ENCODE measurements at places on chromosomes 7 and 10. TPM values are rescaled to one million over a fixed set of nuclear protein-coding genes. Genes with fewer than 3 reads are reported as not detected.

- no peak for DNase-seq
Measured at GRCh38 chr10:93075369-93076221, 1.9 kb downstream of the CYP26A1 start.

DNA sequence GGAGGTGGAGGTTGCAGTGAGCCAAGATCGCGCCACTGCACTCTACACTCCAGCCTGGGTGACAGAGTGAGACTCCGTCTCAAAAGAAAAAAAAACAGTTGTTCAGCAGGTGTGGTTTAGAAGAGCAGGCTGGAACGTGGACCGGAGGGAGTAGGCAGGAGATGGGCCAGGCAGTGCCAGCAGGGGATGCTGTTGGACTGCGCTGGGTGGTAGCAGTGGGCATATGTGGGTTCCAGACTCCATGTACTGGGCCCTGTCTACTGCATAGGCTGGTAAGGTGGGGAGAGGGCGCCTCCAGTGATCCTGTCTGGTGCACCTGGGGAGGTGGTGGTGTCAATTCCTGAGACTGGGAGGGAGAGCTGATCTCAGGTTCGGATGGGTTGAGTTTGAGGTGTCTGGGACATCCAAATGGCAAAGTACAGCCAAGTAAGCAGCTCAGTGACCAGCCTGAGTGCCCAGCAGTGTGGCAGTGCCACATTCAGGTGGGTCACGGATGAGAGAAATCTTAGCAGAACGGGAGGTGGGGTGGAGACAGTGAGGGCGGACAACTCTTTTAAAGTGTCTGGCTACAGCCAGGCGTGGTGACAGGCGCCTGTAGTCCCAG, 25.9 kb downstream of the SFXN4 start:
- DNase-seq, result no peak

DNA sequence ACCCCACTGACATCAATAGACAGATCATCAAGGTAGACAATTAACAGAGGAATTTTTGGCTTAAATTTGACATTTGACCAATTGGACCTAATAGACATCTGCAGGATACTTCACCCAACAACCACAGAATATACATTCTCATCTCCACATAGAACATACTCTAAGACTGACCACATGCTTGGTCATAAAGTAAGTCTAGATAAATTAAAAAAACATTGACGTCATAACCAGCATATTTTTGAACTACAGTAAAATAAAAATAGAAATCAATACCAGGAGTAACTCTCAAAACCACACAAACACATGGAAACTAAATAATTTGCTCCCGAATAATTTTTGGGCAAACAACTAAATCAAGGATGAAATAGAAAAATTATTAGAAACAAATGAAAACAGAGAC, 205.7 kb downstream of the REEP3 start:
- no peak for DNase-seq

DNA sequence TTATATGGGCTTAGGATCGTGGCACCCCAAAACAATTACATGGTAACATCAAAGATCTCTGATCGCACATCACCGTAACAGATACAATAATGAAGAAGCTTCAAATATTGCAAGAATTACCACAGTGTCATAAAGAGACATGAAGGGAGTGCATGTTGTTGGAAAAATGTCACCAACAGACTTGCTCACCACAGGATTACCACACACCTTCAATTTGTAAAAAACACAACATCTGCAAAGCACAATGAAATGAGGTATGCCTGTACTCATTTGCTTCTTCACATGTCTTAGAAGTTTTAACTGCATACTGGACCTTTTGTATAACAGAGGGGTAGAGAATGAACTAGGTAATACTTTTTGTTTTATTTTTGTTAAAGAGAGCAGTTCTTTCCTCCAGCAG, 96.6 kb downstream of the TPST1 start:
- DNase-seq, result no peak

DNA sequence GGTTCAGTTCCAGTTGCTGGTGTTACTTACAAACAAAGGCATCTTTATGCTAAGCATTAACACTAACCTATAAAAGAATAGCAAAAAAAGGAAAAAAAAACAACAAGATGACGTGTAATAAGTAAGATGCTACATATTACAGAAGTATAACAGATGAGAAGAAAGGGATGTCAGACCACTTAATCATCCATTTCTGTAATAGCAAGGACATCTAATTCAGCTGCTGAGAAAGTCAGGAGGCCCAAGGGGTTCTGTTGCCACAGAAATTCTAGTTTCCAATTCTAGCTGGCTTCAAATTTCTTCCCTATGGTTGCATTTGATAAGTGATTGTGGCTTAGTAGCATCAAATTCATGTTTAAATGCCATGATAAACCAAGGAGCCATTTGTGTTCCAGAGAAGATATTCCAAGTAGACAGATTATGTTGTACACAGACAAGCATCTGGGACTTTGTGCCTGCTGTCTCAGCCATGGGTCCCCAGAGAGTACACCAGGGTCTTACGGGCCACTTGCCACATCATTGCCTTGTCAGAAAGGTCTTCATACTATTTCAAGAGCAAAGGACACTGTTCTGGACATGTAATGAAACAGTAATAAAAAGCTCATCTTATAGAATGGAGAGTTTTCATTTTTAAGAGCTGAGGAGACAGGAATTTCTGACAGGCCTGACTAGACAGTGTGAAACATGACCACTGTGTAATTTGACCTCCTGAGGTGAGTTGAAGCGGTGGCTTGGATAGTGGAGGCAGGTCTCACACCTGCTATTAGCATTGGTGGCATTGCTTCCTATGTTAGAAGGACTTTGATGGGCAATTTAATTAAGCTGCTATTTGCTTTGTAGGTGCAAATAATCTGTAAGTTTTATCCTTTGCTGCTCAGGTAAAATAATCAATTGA, 4.2 kb upstream of the ASB4 start:
- no peak for DNase-seq

DNA sequence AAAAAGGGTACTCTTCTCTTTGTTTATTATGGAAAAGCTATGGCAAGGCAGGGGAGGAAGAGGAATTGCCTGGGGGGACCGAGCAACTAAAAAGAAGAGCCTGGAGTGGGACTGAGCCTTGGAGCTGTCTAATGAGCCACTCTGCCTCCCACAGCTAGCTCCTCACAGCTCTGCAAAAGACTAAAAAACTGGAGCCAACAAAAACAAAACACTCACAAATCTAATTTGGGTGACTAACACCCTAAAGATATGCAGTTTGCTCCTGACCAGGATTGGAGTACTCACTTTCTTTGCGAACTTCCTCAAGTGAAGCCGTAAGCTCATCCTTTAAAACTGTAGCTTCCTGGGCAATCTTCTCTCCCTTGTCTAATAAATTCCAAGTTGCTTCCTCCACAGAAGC, 89.4 kb downstream of the CTNNA3 start:
- no peak for DNase-seq

GRCh38 chr10:34994565-34995142, 95.5 kb downstream of the CUL2 start:
- DNase-seq, result peak; percentile 69

DNA sequence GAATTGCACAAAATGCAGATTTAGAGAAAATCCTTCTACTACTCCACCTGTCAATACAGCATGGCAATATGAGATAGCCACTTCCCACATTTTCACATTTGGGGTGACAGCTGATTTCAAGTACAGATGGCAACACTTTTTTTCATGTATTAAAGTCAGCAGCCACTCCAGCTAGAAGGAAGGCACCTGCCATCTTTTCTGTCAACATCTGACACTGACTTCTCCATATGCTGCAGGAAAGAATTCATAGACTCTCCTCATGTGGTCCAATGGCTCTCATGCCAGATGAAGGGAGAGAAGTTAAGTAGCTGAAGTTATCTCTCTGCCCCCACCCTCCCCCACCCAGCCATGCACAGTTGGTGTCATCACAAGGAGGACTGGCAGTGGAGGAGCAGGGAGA, 912.0 kb downstream of the SORCS1 start:
- peak; percentile 17 for DNase-seq

- no peak for DNase-seq
Measured at GRCh38 chr7:74275401-74275881, 13.8 kb upstream of the CLIP2 start.

DNA sequence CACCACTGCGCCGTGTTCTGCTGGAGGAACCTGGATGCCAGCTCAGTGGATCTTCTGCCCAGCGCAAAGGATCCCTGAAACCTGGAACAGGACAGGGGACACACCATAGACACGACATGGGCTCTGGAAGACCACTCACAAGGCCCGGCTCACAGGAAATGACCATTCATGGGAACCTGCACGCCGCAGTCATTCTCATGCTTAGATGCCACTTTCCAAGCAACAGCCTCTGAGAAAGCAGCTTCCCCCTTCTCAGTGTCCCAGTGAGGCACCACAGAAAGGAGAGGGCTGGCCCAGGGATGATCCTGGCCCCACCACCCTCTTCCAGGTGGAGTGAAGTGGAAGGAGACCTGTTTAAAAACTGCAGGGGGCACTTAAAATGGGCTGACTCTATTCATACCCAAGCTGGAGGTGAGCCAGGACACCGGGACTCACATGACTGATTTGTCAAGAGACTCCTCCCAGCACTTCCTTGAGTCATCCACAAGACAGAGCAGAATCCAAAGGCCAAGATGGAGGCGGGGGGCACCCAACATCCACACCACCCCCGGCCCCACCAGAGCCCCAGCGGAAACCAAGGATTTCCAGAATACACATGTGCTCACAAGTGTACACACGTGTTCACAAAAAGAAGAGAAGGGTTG, 11.2 kb downstream of the CTBP2 start:
- DNase-seq, result peak; percentile 48

GRCh38 chr7:43618073-43618472, 35.2 kb downstream of the STK17A start:
- no peak for DNase-seq

DNA sequence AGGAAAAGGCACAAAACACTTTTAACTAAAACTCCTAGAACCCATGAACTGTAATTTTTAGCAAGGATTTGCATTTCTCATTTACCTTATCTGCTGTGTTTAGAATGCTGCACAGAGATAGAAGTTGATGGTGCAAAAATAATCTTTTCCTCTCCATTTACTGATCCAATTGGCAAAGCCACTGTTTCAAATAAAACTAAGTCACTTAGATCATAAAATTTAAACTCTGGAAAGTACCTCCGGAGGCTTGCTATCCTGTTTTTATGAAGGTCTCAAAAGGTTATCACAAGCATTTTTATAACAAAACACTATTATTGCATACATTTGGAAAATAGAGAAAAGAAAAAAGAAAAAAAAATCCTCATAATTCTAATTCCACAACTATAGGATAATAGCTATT, 7.6 kb downstream of the CPA2 start:
- peak; percentile 62 for DNase-seq

DNA sequence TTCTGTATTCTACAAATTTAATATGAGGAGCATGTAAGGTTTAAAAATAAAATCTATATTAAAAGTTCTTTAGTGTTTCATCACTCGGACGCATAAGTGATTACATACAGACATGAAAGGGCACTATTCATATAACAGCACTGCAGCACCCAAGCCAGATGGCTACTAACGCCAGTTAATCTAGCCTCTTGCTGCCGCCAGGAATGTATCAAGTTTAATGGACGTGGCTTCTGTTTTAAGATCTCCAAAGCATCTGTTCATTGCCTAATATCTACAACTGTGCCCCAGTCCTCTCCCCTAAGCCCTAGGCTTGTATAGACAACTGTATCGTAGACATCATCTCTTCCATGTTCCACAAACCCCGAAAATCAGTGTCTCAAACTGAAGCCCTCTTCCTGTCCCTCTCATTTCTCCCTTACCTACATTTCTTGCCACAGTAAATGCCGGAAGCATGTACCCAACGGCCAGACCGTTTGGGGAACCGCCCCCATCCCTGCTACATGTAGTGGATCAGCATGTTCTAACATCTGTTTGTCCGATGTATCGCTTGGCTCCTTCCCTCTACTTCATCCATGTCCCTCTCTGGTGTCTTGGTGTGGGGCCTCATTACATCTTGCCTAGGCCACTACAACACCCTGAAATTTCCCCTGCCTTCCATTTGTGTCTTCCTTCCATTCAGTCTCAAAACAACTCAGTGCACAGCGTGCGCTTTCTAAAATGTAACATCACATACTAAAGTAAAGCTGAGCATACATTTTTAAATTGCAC, 147.5 kb upstream of the RSU1 start:
- DNase-seq, result peak; percentile 81

HOXA1 gene
- 0.58 TPM for total RNA-seq

ANKRD30A gene
- total RNA-seq, result not detected

LLCFC1 gene
- total RNA-seq, result not detected

ASAH2 gene
- 1.6 TPM for total RNA-seq

FAM25C gene
- total RNA-seq, result not detected

NRCAM gene
- 17.5 TPM for total RNA-seq

GHITM gene
- total RNA-seq, result 109 TPM

OR2A1 gene
- 0.13 TPM for total RNA-seq

Measured in muscle of leg (tissue), 16 donors.